ENCODE measurements at places on chromosomes 2 and 18.

- DNase-seq: no peak
Observed at GRCh38 chr2:18551623-18552022, 8.8 kb downstream of the RDH14 start.

- no peak for DNase-seq
Observed at GRCh38 chr2:37268111-37268510, 36.7 kb downstream of the NDUFAF7 start.

- no peak for DNase-seq
Observed at GRCh38 chr2:13607139-13607538, 890.4 kb downstream of the TRIB2 start.

GRCh38 chr2:133484106-133484505 is 84.2 kb downstream of the NCKAP5 start:
- DNase-seq: no peak

DNA sequence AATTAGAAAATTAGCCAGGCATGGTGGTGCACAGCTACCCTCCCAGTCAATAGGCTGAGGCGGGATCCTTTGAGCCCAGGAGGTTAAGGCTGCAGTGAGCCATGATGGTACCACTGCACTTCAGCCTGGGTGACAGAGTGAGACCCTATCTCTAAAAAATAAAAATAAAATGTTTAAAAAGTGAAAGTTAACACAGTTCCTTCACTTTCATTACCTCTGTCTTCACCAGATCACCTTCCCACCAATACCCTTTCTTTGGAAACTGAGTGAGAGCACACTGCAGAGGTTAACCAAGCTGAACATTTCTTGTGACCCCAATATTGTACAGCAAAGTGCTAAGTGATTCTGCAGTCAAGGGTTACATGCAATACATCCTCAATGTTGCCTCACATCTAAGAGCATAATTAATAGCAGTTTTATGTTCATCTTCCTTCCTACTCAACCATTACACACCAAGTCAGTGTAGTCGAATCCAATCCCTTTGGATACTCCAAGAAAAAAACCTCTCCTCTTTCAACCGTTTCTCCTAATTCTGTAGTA is 1.7 kb downstream of the L3MBTL4 start:
- no peak for DNase-seq

DNA sequence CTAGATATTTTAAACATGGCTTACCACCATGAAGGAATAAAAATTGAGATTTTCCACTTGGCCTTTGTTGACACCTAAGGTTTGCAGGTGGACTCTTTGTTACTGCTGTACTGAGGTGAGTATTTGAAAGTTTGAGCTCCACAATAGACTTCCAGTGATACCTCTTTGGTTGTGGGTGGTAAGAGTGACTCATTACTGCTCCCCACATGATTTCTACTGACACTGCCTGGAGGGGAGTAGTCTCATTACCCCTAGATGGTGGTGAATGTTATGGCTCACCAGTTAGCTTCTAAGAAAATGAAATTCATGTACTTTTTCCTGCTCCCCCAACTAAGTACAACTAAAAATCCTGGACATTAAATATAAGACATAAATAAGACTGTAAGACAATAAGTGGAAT is 1183.1 kb upstream of the TMEFF2 start:
- DNase-seq: no peak

DNA sequence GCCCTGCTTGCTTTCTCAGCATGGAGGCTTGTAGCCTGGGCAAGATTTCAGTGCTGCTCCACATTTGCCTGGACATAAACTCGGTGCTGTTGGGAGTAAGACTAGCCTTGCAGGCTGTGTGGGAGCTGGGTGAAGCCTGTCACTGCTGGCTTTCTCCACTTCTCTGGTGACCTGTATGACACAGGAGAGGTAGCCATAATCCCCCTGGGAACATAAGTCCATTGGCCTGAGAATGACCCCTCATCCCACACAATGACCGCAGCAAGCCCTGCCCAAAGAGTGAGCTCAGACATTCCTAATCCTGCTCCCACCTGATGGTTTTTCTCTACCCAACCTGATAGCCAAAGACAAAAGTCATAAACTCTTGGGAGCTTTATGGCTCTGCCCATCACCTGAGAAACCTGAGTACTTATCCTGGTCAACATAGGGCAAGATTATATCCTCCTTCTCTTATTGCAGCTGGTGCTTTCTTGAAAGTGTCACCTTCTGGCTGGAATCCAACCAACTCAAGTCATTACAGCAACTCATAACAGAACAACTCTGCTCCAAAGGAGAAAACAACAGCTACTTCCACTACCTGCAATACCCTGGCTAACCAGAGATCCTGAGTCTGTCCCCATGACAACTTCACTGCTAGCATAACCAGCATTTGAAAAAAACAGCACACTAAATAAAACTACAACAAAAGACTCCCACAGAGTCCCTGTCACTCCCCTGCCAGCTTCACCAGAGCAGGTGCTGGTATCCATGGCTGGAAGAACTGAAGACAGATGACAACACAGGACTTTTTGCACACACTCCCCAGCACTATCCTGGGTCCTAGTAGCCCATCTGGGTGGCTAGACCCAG is 834.4 kb upstream of the DDX18 start:
- no peak for DNase-seq

GRCh38 chr2:234964631-234965461 is 13.0 kb downstream of the SH3BP4 start:
- DNase-seq: no peak

- DNase-seq: no peak
Observed at GRCh38 chr18:72940986-72941385, 73.2 kb upstream of the NETO1 start.

- DNase-seq: no peak
Observed at GRCh38 chr2:188114014-188114413, 177.7 kb upstream of the GULP1 start.

GRCh38 chr2:61566566-61566965 is 28.4 kb upstream of the XPO1 start:
- no peak for DNase-seq

GRCh38 chr18:48922226-48922800 is 28.5 kb downstream of the SMAD7 start:
- no peak for DNase-seq

DNA sequence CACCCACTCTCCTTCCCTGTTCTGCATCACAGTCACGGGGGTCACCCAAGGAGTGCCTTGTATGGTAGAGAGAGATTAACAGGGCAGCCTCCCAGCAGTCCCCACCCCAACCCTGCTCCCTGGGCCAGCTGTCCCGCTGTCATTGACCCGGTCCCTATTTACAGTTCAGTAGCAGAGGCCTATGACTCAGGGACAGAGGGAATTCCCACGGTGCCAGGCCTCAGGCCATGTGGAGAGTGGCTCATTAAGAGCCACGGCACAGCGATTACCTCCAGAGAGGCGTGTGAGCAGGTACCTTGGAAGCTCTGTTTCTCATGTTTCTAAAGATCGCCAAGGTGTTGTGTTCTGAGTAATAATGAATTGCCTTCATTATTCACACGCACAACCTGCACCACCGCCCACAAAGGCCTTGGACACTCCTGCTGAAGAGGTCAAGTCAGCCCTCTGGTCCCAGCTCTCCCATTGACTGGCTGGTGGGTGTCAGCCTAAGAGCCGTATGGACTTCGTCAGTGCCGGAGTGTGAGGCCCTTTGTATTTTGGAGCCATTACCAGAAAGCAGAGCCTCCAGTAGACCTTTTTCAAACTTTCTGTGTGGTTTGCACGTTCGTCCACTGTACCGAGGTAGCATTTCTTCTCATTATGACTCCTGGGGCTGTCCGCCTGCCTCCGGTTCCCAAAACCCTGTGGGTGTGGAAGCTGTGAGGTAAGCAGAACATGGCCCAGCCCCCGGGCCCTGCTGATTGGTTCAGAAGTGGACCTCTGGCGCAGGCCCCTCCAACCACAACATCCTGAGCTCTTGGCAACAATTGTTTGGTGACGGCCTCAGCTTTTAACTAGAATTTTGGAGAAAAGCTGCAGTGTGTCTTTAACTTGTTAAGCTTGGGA is 47.0 kb downstream of the SERTAD2 start:
- DNase-seq: peak; percentile 92

DNA sequence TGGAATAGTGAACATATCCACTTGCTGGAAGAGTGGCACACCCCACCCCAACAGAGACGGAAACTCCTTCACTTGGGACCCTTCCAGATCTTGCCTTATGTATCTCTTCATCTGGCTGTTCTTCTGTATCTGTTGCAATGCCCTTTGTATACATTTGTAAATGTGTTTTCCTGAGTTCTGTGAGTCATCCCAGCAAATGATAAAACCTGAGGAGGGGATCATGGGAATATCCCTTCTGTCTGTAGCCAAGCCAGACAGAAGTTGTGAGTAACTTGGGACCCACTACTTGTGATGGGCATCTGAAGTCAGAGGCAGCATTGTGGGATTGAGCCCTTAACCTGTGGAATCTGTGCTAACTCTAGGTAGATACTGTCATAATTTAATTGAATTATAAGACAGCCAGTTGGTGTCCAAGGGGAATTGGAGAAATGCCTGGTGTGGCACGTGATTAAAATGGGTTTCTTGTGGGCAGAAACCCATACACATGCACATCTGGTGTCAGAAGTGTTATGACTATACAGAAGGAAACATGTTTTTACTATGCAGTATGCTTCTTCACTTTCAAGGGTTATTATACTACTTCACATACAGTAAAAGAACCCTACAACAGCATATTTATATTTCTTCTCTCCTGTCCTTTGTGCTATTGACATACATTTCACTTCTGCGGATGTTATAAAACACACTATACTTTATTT is 32.3 kb upstream of the TMEM247 start:
- no peak for DNase-seq

GRCh38 chr2:205020673-205021072 is 475.4 kb downstream of the PARD3B start:
- DNase-seq: no peak

- DNase-seq: no peak
Observed at GRCh38 chr18:45155526-45155925, 459.8 kb upstream of the SLC14A2 start.

DNA sequence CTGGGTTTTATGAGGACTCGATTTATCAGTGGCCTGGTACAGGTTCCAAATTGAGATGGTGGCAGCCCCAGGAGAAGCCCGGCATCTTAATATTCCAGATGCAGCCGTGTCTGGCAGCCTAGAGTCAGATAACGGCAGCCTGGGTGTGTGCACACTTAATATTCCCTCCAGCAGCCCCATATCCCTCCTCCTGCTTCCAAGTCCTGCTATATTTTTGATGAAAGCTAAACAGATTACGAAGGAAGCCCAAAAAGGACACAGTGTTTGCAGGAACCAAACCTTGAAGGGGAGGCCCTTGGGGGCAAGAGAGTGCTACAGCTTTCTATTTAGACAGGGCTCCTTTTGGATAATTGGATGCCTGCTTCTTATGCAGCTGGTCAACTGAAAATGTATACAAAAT is 25.1 kb upstream of the ALK start:
- DNase-seq: no peak

DNA sequence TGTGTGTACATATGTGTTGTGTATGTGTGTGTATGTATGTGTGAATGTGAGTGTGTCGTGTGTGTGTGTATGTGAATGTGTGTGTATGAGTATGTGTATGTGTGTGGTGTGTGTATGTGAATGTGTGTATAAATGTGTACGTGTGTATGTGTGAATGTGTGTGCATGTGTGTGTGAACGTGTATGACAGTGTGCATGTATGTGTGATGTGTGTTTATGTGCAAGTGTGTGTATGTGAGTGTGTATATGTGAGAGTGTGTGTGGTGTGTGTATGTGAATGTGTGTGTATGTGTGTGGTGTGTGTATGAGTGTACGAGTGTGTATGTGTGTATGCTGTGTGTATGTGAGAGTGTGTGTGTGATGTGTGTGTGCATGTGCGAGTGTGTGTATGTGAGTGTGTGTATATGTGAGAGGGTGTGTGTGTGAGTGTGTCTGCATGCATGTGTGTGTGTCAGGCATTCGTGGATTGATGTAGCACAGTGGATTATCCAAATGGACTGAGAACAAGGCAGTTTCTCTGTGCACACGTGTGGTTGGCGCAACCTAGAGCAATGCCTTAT is 127.2 kb downstream of the SH3BP4 start:
- DNase-seq: no peak

DNA sequence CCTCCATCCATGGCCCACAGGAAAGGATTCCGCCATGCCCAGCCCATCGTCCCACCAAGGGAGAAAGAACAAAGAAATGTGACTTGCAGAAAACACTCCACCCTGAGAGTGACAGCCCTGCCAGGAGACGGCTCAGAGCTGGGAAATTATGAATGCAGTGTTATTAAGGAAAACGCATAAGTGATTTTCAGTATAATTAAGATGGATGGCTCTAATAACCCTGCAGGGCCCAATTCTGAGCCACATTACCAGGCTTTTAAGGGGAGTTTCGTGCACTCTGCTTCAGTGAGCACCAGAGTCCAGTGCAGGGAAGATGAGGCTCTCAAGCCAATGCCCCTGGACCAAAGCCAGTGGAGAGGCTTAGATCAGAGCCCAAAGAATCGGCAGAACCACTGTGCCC is 10.6 kb upstream of the TEX51 start:
- DNase-seq: no peak

DNA sequence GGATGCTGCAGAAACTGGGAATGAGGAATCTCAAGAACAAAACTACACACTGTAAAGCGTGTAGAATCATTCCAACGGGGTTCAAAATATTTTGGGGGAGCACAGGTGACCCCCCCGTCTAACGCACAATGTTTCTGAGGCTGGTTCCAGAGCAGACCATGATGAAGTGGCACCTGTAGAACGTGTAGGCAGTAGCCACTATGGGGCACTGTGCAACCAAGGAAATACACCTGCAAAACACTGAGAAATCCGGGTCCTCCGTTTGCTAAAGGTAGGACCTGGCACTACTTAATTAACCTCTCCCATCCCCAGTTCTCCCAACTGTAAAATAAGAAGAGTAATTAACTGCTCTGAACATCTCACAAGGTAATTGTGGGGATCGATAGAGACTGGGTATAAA is 22.6 kb downstream of the ST6GAL2 start:
- no peak for DNase-seq

GRCh38 chr18:36454245-36454644 is 156.7 kb downstream of the FHOD3 start:
- DNase-seq: no peak

GRCh38 chr18:6509832-6510231 is 95.1 kb upstream of the L3MBTL4 start:
- DNase-seq: no peak

DNA sequence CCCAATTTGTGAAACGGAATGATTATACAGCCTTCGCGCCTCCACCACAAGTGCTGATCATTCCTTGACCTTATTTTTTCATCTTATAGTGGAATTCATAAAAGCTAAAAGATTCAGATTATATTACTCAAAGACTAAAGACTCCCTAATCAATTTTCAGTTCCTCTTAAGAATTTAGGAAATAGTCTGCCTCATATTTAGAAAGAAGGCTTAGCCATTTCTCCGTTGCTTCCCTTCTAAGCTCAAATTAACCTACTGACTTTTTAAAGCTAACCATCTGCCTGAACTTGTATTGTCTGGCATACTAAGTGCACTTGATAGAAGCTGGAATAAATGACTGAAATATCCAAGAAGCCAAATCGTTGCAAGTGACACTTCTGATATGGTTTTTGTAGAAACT is 44.7 kb downstream of the HNRNPLL start:
- DNase-seq: no peak

GRCh38 chr2:28354920-28355520 is 37.6 kb upstream of the FOSL2 start:
- DNase-seq: no peak
